ENCODE measurements at places on chromosomes 1 and 21.

DNA sequence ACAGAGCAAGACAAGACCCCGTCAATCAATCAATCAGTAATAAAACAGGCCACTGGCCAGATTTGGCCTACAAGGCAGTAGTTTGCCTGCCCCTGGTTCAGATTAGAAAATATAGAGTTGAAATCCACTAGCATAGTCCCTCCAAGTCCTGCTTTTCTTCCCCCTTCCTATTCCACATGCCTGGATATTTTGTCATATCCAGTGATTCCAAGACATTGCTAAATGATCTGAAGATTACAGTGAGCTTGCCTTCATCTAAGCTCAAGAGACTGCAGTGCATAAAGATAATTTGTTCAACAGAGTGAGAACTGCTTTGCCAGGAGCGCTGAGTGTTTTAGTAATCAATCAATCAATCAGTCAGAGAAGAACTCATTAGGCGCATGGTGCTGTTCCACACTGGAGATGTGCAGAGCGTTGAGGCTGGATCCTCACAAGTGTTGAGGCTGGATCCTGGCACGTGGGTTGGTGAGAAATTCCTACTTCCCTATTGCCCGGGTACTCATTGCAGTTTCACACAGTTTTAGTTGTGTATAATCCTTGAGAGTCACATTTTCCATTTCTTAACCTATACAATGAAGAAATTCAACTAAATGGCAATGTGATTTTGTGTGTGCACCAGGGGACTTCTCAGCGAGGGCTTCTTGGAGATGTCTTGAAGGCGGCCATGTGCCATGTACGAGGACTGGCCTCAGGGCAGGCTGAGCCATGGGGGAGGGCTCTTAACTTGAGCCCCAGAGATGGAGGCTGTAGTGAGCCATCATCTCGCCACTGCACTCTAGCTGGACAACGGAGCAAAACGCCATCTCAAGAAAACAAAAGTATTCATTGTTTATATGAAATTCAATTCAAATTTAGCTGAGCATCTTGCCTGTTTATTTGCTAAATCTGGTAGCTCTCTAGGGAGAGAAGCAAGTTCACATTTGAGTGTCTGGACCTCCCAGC is 76.3 kb downstream of the TOMM20 start:
- no peak for DNase-seq

DNA sequence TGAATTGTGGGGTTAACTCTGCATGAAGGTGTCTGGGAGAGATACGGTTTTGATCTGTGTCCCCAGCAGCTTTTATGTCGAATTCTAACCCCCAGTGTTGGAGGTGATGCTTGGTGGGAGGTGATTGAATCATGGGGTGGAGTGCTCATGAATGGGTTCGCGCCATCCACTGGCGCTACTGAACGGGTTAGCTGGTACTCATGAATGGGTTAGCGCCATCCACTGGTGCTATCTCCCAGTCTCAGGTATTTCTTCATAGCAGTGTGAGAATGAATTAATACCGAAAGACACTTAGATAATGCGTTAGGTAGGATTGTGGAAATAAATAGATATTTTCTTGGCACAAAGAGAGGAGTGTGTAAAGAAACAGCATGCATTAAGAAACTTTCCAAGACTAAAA is 32.9 kb upstream of the CLDN8 start:
- no peak for DNase-seq

- DNase-seq: peak; percentile 89
Measured at GRCh38 chr1:156104065-156104810, 10.3 kb upstream of the LMNA start.

- no peak for DNase-seq
Measured at GRCh38 chr1:46581681-46582455, 22.2 kb downstream of the MKNK1 start.

- no peak for DNase-seq
Measured at GRCh38 chr21:29193901-29194300, 63.5 kb downstream of the MAP3K7CL start.

DNA sequence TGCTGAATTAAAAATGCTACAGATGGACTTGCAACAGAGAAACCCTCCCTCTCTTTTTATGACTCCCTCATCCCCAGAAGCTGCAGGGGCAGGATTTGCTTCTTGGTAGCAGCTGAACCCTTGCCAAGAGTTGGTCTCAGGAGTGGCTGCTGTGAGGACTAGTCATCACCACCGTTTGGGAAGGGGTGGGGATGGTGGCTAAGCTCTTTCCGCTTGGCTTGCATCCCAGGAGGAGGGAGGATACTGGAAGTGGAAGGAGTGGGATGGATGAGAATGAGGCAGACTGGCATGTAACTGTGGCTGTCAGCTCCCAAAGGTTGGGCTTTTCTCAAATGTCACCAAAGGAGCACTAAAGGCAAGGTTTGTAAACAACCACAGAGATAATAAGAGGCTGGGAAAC is 50.8 kb upstream of the COL24A1 start:
- DNase-seq: no peak

DNA sequence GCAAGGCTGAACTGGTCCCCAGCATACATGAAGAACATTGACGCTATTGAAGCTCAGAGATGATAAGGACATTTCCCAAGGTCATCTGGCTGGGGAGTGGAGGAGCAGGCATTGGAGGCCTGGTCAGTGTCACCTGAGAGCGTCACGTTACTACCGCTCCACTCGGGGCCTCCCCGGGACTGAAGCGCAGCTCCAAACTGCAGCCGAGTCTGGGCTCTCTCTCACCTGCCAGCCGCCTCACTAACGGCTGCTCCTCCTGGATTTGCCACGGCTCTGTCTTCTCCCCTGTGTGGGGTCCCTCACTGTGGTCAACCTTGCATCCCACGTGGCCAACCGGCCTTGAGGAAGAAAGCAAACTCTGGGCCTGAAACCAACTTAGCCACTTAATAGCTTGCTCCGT is 111.3 kb downstream of the ADSS2 start:
- no peak for DNase-seq

DNA sequence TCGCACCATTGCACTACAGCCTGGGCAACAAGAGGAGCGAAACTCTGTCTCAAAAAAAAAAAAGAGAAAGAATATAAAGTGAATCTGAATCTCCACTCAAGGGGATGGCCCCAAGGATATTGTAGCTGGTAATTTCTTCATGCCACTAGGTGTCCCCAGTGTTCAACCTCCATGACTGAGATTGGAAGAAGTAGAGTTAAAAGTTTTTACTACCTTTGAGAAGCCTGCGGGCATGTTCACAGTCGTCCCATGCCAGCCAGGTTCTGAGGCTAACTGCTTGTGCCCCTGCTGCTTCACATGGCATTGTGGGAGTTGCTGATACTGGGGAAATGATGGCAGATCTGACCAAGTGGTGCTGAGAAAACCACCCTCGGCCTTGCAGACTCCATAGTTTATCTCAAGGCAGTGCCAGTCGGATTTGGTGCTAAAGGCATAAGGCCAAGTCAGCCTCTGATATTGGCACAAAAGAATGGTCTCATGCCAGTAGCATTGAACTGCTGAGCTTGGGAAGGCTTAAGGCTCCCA is 10.8 kb upstream of the SHISA4 start:
- peak; percentile 19 for DNase-seq

DNA sequence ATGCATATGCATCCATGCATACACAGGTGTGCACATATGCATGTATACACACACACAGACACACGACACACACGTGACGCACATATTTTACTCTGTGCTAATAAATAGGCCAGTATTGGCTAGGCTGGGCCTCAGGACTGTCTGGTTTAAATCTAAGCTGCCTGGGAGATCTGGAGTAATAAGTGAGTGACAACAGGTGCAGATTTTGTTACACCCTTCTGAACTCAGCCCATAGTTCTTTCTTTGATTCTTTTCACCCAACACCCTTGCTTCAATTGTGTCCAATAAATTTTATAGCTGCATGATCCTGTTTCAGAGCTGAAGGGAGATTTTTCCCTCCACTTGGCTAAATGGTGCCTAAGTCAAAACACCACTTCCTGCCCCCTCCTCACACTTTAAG is 132.8 kb downstream of the FGGY start:
- no peak for DNase-seq

GRCh38 chr1:18908911-18909771 is 6.8 kb upstream of the ALDH4A1 start:
- no peak for DNase-seq

- peak; percentile 51 for DNase-seq
Measured at GRCh38 chr1:185155600-185156287, 1.0 kb downstream of the TRMT1L start.

DNA sequence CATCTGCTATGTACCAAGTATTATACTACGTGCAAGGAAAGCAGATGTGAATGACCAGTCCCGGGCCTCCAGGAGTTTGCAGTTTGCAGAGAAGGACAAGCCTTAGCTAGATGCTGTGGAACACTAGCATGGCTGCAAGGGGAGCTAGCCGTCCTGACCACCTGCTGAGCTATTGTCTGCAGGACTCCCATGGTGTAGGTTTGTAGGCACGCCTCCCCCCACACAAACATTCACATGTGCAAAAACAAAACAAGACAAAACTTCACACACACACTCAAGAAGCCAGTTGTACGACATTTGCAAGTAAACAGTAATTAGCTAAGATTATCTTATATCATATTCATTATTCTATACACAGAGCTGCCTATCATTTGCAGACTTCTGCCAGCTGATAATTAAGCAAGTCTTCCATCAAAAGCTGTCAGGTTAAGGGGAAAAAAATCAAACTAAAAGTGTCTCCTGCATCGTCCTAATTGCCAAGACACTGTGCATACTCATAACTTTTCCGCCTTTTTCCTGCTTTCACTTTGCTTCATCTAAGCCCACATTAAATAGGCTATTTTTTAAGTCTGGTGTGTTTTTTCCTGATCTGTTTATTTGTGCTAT is 10.7 kb upstream of the HNRNPU start:
- DNase-seq: no peak

DNA sequence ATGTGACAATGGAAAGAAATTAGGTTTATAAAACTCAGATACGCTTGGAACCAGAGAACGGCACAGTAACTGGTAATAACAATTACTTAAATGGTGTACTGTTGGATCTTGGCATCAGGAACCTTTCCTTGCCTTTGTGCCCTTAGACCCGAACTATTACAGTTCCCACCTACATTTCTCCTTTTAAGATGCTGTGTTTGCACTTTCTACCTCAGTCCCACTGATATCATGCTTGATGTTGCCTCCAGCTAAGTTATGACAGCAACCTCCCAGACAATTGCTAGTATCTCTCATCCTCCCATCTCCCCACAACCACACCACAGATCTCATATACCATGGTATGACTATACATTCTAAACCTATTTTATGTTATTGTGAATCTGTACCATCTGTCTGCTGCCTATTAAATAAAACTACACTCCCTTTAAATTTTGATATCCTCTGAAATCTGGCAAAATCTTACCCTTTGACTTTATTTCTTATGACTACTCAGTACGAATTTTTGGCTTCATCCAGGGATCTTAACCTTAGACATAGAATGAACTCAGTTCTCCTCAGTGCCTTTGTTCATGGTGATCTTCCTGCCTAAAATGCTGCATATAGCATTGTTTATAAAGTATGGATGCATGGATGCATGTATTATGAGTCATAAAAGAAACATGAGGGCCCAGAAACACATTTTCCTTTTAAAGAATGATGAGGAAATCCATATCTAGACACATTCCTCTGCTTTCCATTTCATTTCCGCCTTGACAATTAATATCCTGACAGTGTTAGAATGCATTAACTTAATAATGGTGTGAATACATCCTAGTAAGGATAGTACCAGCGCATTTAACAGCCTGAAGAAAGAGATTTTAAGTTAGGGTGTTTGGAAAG is 64.1 kb downstream of the LRRC8D start:
- no peak for DNase-seq

DNA sequence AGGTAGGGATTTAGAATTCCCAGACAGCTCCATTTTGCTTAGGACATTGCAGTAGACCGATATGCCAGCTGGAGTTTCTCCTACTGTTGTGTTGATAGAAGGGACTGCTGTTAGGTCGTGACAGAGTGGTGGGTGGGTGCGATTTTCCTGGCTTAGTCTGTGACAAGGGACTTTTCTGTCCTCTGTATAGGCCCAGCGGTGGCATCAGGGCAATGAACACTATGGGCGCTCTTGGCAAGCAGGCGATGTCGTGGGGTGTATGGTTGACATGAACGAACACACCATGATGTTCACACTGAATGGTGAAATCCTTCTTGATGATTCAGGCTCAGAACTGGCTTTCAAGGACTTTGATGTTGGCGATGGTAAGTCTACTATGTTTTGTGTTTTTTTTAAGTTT is 321.8 kb downstream of the ZP4 start:
- DNase-seq: no peak

- DNase-seq: no peak
Measured at GRCh38 chr1:46582972-46583371, 21.1 kb downstream of the MKNK1 start.

- DNase-seq: peak; percentile 82
Measured at GRCh38 chr1:19462781-19463503, 22.4 kb downstream of the CAPZB start.

DNA sequence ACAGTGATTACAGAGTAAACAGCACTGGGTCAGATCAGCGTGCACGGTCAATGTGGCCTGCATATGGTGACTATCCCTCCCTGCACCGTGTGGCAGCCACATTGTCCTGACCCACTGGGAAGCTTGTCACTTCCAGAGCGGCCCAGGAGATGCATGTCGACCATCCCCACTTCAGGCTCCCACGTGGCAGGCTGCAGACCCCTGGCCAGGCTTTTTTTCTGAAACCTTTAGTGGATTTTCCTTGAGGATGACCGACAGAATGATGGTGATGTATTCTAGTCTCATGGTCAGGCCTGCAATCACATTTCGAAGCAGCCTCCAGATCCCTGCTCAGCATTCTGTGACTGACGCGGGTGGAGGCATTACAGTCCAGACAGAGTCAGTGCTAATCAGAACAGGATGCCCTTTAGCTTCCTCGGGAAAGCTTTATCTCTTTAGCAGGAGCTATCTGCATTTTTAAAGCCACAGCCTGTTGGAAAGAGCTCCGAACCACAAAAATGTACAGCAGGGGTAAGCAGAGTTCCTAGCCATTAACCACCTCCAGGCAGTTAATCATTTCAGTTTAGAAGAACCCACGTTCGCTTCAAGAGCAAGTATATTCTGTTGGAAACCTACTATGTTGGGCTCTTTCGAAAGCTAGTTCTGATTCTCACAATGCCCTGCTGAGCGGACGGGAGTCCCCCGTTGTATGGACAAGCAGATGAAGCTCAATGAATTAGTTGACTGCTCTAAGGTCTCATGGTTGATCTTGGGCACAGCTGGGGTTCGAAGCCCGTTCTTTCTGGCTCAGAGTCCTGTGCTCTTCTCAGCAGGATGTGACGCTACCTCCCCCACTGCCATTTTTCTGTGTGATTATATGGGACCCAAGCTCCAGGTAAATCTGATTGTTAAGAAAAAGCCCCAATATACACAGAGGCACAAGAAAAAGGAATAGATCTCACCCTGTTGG is 56.5 kb downstream of the IRF2BP2 start:
- no peak for DNase-seq

- DNase-seq: no peak
Measured at GRCh38 chr1:32868085-32868484, 2.6 kb downstream of the FNDC5 start.

DNA sequence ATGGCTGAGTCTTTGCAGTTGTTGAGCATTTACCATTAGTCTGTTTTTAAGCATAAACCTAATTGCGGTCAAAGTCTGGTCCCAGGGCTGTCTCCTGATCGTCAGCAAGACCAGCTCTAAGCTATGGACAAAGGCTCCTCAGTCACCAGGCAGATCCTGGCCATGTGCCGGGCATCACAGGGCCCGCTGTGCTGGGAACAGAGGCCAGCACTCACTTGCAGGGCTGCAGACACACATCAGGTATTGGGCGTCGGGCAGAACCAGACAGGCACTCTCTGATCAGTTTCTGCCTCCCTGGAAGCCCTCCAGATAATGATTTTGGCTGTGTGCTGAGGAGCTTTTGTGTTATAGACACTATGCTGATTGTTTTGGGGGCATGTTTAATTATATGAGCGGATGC is 26.6 kb downstream of the TMEM51 start:
- DNase-seq: no peak

GRCh38 chr1:107643766-107644165 is 321.2 kb downstream of the VAV3 start:
- no peak for DNase-seq
